Dorsolateral prefrontal cortex (tissue), 122 donors: ENCODE measurements at places on chromosomes 16 and 17.

GRCh38 chr17:29451121-29451742, 61.1 kb downstream of the TAOK1 start:
- peak; percentile 57 for DNase-seq

DNA sequence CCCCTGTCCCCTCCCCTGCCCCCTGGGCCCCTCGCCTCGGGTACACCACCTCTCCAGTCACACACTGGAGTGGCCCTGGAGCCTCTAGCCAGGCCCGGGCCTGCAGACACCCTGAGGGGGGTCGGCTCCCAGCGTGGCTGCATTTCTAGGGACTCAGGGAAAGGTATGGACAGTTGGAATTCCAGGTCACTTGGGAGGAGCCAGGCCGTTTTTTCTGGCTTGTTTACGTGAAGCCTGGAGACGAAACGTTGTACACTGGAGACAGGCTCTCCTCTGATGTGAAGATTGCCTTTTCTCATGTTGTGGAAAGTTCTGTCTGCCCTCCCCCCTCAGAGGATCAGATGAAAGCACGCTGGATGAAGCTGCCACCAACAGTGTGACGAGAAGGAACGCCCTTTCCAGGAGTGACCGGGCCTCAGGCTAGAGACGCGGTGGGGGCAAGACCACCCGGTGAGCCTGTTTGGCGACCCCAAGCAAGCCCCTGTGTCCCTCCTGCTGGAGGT, 4.0 kb upstream of the PPP1R27 start:
- DNase-seq: no peak

DNA sequence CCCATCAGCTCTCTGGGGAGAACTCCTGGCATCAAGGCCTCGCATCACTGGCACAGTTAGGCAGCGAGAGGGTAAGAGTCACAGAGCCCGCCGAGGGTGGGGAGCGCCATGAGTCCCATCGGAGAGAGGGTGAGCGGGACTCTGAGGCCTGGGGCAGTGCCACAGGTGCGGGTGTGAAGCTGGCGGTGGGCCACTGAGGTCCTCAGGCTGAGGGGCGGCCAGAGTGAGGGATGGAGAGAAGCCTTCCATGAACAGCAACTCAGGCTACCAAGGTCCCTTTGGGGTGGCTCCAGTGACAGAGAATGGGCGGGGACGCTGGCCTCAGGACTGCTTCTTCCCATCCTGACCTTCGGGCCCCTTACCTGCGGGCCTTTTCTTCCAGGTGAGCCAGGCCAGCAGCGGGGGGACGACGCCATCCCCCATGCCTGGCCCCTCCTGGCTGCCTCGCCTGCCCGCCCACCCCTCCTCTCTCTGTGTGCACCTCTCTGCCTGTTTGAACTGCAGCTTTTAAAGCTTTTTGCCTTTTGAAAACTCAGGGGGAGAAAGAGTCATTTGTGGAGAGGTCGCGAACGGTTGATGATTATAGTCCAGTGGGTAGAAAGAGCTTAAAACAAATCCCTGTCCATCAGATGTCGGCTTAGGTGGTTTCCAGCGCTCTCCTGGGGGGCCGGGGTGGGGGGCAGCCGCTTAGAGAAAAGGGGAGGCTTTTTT, 149.3 kb upstream of the GSE1 start:
- DNase-seq: no peak

DNA sequence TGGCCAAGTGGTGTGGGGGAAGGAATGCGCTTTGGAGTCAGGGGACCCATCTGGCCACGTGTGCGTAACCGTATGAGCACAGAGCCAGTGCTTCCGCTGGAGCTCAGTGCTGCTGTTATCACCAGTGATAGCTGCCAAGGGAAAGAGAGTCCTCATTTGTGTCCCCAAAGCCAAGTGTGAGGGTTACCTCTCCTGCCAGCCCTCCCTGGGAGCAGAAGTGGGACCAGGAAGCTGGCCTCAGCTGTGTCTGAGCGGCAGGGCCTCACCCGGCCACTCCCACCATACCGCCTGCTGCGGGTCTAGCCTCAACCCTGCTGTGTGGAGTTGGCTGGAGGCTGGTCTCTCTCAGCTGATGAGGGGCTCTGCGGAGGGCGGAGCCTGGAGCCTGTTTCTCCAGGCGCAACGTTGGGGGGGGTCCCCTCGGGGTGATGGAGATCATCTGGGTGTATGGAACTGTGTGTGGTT, 44.5 kb downstream of the MEAK7 start:
- no peak for DNase-seq

- no peak for DNase-seq
Observed at GRCh38 chr17:4934173-4934979, 2.3 kb downstream of the GP1BA start.
